NCI-H510A (cell line): ENCODE measurements at places on chromosomes 12 and 14.
A peak's percentile ranks its signal among the peaks of the same experiment; 100 is the strongest.

DNA sequence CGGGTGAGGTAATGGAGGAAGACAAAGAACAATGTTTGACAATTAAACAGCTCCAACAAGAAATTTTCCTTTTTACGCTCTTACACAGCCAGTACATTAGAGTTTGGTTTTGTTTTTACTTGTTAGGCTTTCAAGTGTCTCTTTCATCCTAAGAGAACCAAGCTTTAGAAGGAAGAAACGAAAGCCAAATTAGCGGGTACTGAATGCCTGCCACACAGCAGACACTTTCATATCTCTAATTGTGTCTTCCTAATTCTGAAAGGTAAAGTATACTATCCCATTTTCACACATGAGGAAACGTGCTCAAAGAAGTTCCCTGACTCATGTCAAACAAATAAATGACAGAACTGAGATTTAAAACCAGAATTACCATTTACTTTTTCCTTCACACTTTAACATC lies 65.0 kb downstream of the CDK17 start:
- no peak for DNase-seq

DNA sequence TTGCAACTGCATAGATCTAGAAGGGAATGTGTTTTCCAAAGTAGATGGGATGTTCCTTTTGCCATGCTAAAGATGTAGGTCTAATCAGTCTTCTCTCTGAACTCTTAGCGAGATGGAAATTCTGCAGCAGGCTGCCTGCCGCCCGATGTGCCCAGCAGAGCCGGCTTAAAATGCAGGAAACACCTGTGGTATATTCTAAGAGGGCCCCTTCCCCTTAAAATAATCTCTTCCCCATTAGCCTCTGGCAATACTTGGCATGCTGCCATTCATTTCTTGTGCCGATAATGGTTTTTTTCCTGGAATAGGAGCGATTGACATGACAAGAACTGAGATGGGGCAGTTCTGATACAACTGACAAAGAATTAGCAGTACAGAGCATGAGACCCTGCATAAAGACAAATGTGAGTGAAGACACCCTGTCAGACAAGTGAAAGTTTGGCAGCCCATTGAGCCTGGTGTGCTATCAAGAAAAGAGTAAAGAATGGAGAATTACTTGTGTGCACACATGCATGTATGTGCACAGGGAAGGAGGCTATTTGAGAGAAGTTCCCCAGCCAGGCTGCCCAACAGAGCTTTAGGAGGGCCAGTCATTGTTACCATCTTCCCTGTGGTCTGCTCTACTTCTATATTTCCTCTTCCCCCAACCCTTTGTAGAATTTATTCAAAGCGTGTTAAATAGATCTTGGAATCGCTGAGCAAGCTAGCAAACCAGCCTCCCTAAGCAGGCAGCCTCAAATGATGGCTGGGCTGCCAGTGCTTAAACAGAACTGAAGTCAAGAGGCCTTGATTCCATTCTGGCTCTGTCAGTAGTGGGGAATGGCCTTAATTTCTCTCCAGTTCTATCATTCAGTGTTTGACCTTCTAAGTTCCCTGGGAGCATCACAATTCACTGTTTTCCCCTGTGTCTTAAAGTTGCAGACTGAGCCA lies 29.6 kb upstream of the NTF3 start:
- DNase-seq: no peak

GRCh38 chr12:108690542-108691174 lies 40.7 kb downstream of the CORO1C start:
- DNase-seq: no peak

DNA sequence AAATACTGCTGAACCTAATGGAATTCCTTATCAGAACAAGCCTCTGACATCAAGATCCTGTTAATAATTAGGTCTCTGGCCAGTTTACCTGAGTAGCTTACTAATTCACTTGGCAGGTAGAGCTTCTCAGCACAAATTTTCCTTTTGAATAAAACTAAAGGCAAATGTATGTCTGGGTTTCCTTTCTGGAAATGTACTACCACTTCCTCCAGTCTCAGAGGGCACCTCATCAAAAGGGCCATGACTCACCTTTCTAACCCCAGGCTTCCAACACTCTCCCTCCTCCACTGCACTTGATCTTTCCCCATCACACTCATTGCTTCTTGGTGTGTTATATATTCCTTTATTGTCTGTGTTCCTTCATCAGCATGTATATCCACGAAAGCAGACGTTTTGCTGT lies 90.5 kb downstream of the SLC2A13 start:
- DNase-seq: no peak

DNA sequence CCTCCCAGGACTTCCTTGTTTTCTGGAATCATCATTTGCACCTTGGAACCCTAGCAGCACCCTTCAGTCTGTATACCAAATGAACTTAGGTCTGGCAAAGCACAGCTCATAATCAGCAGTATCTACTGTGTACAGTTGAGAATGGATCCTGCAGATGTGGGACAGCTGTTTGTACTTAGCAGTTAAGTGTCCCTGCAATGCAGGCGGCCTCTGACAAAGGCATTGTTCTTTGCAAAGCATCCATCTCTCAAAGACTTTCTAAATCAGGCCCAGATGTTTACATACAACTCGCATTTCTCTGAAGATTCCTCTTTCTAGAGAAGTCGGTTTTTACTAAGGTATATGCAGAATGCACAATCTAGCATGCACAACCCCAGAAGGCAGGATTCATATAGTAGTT lies 170.5 kb upstream of the RBM19 start:
- no peak for DNase-seq

DNA sequence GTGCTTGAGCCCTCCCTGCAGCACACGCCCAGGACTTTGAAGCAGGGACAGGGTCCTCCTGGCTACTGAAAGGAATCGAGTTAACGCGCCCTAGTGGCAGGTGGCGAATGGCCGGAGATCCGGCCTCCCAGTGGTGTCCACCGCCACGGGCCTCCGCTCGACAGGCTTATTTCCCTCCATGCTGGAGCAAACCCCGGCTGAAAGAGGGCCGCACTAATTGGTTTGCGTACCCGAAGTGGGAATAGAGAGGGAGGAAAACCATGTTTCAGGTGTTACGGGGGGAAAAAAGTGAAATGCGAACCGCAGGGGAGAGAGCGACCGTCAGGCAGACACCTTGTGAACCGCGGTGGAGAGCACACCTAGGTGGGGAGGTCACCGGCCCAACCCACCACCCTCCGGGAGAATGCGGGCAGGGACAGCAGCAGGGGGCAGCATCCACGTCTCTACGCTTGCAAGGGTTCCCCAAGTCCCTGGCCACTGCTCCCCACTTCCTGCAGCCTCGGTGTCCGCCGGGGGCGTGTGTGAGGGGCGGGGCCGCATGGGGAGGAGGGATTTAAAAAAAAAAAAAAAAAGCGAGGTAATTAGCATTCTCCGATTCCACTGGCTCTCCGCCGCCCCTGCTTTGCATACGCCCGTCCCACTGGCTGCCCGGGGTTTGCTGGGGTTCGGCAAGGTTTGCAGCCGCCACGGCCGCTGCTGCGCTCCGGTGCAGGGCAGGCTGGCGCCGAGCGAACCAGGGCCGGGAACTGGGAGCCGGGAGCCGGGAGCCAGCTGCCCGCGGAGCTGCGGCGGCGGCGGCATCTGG lies 224.6 kb upstream of the CRY1 start:
- peak; percentile 90 for DNase-seq

- DNase-seq: no peak
These were observed 44.8 kb upstream of the TMPO start for GRCh38 chr12:98470469-98471082.

GRCh38 chr14:68857516-68858070 lies 64.7 kb upstream of the ZFP36L1 start:
- no peak for DNase-seq

DNA sequence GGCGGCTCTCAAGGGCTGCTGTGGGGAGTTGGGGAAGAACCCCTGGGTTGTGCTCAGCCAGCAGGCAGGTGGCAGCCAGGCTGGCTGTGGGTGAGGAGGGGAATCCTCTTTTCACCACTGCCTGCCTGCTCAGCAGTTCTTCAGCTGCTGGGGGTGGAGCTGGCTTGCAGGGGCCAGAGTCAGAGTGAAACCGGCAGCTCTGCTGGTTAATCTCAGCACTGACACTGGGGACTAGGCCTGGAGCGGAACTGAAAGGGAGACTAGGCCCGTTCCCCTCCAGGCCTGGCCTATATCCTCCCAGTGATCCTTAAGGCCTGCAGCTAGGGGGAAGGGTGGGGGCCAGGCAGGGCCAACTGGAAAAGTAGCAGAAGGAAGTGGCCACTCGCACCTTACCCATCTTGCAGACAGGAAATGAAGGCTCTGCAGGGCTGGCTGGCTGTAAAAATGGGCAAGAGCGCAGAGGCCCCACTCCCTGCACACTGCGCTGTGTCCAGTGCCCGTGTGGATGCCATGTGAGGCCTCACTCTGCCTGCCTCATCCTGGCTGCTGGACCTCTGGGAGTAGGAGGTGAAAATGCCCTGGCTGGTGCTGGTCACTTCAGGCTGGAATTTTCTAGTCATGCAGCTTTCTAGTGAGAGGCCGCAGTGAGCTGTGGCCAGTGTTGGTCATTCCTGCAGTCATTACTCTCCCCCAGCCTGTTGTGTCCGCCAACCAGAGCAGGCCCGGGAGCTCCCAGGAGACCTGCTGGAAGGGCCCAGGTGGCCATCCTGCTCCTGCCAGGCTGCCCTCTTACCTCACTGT lies 39.4 kb downstream of the SH2B3 start:
- no peak for DNase-seq

- DNase-seq: no peak
These were observed 377.8 kb upstream of the SFSWAP start for GRCh38 chr12:131333136-131333535.

- DNase-seq: no peak
These were observed 22.4 kb upstream of the MARK3 start for GRCh38 chr14:103362780-103363179.

DNA sequence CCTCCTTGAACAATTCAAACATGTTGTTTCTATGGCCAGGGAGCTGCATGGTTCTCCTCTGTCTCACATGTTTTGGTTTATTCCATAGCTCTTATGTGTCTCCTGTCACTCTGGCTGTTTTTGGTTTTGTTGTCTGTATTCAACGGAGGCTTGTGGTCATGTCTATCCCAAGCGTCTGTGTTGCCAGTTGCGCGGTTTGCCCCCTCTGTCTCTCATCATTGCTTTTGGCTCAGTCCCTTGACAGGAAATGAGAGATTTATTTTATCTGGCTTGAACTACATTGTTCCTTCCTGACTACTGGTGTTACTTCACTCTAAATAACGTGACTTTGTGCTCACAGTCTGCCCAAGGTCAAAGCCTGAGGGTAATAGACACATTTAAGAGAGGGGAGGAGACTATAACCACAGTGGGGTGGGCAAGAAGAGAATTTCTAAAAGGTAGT lies 96.4 kb upstream of the SOX5 start:
- DNase-seq: no peak

GRCh38 chr12:51593539-51593938 lies 2.5 kb downstream of the SCN8A start:
- no peak for DNase-seq

- no peak for DNase-seq
These were observed 11.2 kb upstream of the MAP1LC3B2 start for GRCh38 chr12:116547955-116548501.
